ENCODE measurements at places on chromosomes 1 and 21.

DNA sequence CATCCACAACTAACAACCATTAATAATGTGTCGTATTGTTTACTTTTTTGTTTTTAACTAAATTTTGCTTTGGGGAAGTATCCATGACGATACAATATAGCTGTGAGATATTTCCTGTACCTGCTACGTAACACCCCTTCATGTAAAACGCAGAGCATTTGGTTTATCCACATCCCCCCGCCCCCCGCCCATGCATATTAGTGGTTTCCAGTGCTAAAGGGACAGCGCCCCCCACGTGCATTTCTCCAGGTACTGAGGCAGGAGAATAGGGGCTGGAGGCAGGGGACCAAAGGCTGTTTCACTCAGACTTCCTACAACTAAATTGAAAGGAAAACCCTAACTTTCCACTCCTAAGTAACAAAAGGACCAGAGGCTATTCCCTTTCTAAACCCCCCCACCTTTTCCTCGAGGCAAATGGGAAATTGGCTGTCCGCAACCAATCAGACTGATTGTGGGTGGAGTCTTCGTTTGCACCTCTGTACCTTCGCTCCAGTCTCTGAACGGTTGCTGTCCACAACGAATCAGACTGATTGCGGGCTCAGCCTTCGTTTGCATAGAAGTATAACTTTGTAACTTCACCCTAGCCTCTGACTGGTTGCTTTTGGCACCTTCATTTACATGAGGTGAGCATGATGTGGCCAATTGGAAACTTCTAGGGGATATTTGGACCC is 12.2 kb upstream of the RIPK4 start:
- DNase-seq: no peak

DNA sequence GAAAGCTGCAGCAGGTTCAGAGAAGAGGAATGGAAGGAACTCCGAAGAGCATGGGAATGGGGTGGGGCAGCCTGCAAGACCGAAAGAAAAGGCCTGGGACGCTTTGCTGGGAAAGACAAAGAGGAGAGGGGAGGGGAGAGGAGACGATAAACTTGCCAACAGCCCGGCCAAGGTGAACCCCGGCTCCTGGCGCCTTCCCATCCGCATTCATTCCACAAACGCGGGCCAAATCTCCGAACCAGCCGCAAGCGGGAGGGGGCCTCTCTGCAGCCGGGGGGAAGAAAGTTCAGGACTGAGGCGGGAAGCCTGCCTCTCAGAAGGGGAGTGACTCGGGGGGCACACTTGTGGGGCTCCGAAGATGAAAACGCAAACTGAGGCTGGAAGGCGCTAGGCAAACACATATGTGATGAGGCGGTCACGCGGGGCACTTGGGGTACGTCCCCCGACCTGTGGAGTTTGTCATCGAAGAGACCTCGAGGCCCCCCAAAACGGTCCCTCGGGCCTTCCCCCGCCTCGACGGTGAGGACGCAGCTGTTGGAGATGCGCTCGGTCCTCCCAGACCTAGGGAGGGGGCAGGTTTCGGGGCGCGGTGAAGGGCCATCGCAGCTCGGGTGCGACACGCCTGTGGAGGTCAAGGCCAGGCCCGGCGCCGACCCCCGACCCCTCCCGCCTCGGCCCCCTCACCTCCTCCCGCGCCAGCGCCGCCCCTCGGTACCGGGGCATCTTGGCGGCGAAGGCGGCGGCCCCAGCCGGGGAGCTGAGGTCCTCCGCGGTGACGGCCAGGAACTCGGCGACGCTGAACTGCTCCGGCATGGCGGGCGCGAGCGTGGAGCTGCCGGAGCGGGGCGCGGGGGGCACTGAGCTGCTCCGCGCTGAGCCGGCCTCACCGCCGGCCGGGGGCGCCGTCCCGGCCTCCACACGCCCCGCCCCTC is at the start of gene ASAP3:
ASAP3 (minus strand) TSS at position 859 of the 932 bp plus-strand sequence; CDS start at position 813, 46 bp downstream.
- no peak for DNase-seq

- no peak for DNase-seq
Measured at GRCh38 chr1:207331354-207332313, 10.2 kb downstream of the CD55 start.

DNA sequence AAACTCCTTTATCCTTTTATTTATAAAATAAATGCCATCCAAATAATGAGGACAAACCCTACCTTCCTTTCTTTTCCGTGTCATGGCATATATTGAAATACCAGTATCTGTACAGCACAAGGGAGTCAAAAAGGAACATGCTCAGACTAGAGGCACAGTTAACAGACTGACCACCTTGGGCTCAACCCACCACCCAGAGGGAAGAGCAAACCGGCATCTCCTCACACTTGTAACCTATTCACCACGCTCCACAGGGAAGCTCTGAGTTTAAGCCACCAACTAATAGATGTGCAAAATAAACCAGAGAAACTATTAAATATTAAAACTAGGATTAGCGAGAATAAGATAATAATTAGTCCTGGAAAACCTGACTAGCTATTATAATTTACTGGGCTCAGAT is 112.7 kb downstream of the SIPA1L2 start:
- no peak for DNase-seq

GRCh38 chr1:15622712-15623373 is 5.6 kb downstream of the DDI2 start:
- no peak for DNase-seq

GRCh38 chr1:66916320-66916719 is 8.3 kb downstream of the DNAI4 start:
- DNase-seq: no peak

- DNase-seq: no peak
Measured at GRCh38 chr1:58502519-58502918, 44.0 kb downstream of the OMA1 start.

DNA sequence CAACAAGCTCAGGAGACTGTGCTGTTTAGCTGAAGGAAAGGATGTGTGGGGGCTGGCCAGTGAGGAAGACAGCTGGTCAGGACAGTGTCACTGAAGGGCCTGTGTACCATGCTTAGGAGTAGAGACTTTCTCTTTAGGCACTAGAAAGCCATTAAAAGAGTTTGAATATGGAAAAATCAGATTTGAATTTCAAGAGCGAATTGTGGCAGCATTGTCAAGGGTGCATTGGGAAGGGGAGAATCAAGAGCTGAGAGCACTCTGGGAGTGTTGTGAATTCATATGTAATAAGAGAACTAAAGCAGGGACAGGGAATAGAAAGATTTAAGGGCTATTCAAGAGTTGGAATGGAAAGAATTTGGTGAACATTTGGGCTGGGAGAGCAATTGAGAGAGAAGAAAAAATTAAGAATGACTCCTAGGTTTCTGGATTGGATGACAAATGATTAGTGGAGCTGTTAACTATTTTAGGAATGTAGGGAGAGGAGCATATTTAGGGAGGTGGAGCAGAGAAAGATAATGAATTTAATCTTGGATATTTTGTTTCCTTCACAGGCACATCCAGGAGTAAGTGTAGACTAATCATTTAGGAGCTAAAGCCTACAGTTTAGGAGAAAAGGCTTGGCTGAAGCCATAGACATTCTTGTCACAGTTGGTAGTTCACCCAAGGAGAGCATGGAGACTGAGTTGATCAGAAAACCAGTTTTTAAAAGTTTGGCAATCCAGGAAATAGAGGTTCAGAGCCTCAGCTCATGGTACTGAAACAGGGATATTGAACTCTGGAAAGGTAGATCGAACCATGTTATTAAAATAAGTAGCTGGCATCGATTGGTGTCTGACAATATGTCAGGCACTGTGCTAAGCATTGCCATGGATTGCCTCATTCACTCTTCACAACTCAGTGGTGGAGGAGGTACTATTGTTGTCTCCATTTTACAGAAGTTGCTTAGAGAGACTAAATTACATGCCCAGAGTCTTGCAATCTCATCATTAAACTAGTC is 23.1 kb upstream of the TOR3A start:
- DNase-seq: no peak

- peak; percentile 32 for DNase-seq
Measured at GRCh38 chr1:161727256-161727924, 6.0 kb downstream of the FCRLB start.

DNA sequence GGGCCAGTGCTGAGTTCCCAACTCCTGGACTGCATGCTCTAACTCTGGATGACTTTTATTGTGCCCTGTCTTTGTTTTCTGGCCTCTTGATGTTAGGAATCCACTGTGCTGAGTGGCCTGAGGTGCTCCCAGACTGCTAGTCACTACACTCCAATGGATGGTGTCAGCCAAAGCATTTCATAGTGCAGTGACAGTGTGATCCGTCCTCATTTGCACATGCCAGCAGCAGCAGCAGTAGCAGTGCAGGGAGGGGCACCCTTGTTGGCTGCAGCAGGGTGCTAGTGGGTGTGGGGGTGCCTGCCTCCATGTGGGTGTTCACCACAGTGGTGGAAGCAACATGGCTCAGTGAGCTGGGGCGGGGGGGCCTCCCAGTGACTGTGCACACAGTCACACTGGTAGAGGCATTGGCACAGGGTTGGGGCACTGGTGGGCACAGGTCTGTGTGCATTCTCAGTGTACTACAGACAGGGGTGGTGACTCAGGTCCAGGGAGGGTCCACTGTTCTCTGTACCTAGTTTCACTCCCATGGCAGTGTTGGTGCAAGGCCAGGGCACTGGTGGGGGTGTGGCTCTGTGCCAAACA is 214.0 kb downstream of the ZC3H11B start:
- no peak for DNase-seq

DNA sequence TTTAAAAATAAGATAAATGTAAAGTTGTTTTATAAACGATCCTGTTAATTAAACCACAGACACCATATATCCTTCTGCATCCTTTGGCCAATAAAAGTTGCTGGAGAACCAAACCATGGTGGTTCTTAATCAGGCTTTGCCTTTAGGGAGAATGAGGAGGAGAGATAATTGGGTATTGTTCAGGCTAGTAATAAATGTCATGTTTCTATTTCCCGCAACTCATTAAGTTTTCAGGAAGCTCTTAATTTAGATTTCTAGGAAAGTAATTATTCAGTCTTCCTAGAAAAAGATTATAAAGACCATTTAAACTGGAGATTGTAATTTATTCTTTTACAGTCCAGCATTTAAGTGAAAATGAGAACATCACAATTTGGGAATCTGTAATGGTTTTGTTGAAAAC is 34.5 kb downstream of the RAB4A start:
- DNase-seq: no peak

- no peak for DNase-seq
Measured at GRCh38 chr1:1764876-1765470, 13.3 kb downstream of the NADK start.

- no peak for DNase-seq
Measured at GRCh38 chr1:228781161-228781808, 46.0 kb downstream of the RHOU start.

GRCh38 chr1:234979296-234980279 is 149.0 kb downstream of the TOMM20 start:
- no peak for DNase-seq

GRCh38 chr1:233859446-233859845 is 45.0 kb upstream of the SLC35F3 start:
- DNase-seq: no peak

DNA sequence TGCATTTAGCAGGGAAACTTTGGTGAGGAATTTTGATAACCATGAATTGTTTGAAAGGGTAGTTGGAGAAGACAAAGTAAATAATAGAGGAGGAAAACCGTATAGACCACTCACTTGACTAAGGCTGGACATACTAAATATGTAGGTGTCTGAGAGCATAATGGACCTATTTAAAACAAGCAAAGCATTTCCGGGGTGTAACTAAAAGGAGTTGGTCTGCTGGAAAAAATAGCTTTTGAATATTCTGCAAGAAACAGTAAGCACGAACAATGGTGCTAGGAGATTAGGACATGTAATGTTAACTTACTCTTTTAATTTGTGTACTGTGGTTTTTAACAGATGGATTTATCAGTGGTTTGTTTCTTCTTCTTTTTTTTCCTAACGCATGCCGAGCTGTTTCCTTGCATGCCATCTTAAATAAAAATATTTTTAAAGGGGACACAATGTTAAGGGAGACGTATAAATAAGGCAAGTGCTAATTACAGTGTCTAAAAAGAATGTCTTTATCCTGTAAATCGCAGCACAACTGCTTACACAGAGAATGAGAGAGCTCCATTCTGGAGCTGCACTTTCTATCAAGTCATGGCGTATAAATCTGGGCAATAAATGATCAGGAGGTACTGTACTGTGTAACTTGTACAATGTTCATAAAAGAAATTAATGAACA is 492.1 kb downstream of the LMO4 start:
- no peak for DNase-seq

GRCh38 chr1:201938440-201939035 is 7.8 kb downstream of the LMOD1 start:
- no peak for DNase-seq

DNA sequence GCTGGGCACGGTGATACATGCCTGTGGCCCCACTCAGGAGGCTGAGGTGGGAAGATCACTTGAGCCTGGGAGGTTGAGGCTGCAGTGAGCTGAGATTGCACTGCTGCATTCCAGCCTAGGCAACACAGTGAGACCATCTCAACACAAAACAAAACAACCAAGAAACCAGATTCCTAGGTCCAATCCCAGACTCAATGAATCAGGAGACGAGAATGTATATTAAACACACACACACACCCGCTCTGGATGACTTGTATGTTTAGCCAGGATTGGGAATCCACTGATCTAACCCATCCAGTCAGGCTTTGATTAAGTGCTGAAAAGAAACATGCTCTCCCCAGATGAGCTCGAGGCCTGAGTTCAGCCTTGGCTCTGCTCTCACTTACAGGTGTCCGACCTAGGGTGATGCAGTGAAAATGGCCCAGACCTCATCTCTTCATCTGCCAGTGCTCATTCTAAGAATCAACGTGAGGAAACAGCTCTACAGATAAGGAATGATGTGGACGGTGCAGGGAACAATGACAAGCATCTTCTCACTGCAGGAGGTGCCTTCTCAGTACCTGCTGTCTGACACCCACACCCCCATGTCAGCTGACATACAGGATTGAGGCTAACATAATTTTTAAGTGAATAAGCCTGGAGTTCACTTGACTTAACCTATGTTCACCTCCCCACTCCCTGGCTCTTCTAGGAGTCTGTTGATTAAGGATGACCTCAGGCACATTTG is 15.3 kb upstream of the SRSF4 start:
- no peak for DNase-seq

DNA sequence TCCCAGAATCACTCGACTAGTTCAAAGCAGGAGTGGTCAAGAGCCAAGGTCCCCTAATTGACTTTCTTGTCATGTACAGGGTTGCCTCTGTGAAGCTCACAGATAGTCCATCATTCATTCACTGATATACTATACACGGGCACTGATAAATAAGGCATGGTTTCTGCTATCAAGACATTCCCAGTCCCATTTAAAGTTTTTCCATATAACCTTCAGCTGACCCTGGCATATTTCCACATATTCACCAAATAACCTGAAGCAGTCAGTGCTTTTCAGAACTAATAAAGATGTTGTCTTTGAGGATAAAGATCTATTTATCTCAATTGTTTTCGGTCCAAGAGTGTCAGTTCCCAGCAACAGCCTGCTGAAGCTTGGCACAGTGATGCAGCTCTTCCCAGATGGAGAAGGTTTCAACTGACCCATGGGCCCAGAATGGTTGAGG is 173.4 kb downstream of the ZZZ3 start:
- DNase-seq: no peak

- no peak for DNase-seq
Measured at GRCh38 chr1:98119796-98120195, 199.0 kb upstream of the DPYD start.

All from activated CD4-positive, alpha-beta T cell treated with anti-CD3 and anti-CD28 coated beads, Interleukin-2, amount 50 U/mL, for 48 hours (primary cell).